NCI-H1417 treated with DMSO at 0.1 percent for 48 hours (cell line): ENCODE measurements at places on chromosomes 12 and 14.
A peak's percentile ranks its signal among the peaks of the same experiment; 100 is the strongest.

DNA sequence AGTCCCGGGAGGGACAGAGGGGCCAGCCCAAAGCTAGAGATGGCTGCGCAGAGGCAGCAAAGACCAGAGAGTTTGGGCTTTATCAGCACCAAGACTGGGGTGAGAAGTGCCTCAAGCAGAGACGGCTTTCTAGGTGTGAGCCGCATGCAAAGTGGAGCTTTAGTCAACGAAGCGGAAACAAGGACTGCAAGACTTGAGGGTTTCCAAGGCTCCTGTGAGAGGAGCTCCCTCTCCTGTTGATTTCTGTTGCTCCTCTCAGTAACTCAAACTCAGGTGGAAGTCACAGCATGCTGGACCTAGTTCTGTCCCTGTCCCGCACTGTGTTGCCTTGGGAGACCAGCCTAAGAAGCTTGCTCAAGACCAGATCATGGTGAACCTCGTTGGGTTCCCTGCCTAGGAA lies 327.8 kb downstream of the MED13L start:
- no peak for DNase-seq

DNA sequence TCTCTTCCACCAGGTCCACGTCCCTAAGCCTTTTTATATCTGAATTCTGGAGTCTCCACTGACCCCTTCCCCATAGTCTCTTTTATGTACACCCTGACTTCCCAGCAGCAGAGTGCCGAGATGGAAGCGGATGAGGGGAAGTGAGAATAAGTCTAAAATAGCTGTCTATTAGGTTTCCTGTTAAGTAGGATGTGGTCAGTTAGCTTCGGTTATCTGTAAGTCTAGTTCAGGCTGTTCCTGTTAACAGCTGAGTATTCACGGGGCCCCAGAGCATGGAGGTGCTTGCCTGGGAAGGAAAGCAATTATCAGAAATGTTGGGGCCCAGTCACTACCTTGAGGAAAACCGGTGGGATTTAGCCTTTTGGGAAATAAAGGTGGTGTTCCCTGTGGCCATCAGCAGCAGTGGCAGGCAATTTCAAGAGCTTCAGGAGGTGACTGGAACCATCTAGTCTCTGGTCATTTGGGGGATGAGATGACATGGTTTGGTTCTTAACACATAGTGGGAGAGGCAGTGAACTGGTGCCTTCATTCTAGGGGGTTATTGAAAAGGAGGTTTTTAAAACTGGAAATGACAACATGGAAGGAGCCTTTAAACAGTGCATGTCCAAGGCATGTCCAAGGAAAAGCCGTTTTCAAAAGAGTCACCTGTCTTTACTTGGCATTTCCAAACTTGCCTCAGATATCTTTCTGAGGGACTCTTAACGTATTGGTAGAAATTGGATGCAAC lies 21.8 kb downstream of the CHST11 start:
- no peak for DNase-seq

GRCh38 chr12:40439771-40440492 lies 215.1 kb downstream of the LRRK2 start:
- DNase-seq: no peak

GRCh38 chr12:103241184-103241583 lies 254.6 kb downstream of the C12orf42 start:
- DNase-seq: peak; percentile 100

DNA sequence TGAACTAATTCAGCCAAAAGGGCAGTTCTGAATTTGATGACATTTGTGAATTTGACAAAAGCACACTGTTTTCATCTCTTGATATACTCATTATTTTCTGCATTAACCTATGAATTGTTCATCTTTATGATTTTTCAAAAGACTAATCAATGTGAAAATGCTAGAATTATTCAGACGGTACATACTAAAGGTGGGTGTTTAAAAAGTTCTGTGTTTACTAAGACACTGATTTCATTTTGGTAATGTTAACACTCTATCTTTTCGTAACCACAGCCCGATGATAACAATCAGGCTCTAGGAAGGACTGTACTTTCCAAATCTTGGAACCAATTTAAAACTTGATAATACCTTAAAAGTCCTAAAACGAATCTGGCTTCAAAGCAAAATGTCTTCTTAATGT lies 9.4 kb downstream of the AKAP5 start:
- DNase-seq: no peak

GRCh38 chr12:26011099-26011498 lies 52.6 kb downstream of the RASSF8 start:
- no peak for DNase-seq

DNA sequence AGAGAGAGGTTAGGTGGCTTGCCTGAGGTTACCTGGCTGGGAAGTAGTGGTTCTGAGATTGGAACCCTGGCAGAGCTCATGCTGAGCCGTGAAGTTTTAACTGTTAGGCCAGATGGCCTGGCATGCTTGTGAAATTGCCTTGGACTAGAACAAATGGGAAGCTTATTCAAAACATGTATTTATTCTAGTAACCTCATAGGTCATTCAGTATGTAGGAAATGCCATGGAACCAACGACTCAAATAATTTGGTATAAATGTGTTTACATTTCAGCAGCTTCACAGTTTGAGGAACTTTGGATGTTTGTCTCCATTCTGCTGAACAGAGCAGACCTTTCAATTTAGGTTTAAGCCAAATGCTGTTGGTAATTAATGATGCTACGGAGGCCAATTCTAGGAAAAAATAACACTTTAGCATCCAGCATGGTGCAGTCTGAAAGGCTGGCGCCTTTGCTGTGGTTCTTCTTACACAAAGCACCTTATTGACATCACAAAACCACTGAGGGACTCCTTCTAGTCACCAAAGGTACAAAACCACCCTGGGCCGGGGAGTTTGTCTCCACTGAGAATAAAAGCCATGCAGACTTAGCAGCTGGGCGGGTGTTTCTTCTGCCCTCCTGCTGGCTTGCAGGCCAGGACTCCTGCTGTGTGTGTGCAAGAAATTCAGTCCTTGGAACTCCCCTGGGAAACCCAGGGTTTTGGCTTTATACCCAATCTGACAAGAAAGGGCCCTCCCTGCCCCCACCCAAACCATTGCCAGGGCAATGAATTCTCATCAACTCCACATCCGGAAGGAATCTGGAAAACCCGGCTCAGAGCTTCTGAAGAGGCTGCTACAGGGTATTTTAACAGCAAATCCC lies 64.2 kb downstream of the ELK3 start:
- DNase-seq: no peak

- DNase-seq: no peak
These were observed 620 bp upstream of the NID2 start for GRCh38 chr14:52069307-52070050.

DNA sequence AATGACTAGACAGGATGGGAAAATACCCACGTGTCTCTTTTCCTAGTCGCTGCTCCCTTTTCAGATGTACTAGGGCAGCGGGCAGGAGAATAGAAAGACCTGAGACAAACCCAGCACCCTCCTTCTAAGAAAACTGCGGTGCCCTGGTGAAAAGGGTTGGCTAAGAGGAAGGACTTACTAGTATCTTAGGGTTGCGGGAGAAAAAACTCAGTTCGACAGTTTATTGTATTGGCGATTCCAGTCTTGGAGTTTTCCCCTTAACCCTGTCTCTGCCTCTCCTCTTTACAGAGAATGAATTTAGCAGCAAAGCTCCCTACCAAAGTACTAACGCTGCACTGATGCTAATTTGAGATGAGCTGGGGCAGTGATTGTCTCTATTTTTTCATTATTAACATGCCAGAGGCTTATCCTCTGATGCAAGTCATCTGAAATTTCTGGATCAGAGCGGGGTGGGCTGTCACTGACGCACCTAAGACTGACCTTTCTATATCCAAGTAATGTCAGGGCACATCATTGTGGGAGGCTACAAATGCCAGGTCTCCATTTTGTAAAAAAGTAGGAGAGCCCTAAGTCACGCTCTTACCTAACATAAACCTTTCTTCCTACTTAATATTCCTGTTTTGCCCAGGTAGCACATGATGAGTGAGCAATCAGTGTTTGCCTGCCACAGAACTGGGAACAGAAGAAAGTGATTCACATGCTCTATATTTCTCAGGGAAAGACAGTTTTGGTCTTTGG lies 916 bp upstream of the PAWR start:
- no peak for DNase-seq

DNA sequence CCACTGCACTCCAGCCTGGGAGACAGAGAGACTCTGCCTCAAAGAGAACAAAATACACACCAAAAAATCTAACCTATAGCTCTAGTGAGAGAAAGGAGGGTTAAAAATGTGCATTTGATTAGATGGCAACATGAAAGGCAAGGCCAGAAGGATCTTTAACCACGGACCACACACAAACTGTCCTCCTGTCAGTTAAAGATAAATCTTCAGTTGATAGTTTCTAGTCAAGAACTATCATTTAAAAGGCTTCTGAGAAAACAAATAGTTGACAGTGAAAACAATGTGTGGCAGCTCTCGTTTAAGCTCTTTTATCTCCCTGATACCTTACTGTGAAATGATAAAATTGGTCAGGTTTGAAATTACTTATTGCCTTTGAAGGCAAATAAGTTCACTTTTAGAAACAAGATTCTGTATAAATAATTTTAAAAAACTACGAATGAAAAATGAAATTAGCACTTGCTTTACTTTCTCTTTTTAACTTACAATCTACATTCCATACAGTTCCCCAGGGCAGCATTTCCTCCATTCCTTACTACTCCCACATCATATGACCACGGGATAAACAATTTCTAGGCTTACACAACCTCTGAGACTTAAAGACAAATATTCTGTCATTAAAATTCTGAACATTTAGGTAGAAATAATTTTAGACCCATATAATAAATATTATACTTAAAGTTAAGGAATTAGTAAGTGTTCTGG lies 71.4 kb upstream of the GNPNAT1 start:
- DNase-seq: no peak

DNA sequence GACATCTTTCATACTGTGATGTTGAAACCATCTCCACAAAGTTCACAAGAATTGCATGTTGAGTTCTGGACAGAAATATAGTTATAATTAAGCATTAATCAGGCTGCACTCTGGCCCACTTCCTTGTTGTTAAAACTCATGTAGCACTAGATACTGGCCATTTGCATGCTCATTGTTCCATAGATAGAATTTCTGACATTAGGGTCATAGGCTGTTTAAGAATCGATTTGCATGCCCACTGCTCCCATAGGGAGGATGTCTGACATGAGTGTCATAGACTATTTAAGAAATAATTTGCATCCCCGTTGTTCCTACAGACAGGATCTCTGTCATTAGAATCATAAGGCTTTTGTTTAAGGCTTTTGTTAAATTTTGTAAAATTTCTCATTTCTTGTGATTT lies 50.2 kb downstream of the MYF5 start:
- DNase-seq: no peak

DNA sequence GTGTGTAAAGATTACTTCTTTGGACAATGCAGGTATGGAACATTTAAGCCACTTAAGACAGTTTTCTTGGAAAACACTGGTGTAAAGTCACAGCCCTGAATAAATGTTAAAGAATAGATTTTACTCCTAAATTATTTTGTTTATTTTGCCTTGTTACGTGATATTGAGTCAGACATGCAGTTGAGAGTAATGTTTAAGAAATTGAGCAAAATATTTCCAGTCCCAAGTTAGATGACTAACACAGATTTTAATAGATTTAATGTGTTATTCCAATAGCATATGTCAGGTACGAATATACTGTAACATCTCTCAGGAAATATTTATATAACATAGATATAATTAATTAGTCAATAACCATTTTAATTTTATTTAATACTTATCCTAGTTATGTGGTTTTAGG lies 1361.7 kb downstream of the FSCB start:
- DNase-seq: no peak

DNA sequence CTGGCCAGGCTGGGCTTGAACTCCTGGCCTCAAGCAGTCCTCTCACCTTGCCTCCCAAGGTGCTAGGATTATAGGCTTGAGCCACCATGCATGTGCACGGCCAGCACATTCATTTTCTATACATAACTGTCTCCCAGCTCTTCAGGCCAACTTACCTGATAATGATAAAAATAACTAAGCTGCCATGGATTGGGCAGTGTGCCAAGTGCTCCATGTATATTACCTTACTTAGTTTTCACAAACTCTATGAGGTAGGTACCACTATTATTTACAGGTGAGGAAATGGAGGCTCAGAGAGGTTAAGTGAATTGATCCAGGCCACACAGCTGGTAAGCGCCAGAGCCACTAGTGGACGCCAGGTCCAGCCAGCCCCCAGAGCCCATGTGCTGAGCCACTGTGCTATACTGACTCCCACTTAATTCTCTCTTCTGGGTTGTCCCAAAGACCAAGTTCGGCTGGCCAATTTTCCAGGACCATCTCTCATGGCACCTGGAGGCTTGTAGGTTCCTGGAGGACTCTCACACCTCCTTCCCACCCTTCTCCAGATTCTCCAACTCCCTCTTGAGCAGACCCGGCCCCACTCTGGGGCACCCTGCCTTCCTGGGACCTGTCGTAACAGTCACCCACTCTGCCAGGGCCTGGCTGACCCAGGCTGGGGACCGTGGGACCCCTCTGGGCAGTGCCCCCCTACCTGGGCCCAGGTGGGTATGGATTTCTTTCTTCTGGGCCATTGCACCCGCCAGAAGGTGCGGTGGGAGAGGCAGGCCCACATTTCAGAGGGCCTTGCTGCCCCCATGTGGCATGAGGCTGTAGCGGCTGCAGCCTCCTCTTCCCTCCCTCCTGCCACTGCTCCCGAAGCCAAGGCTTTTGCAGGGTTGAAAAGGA lies 30.2 kb upstream of the CIPC start:
- DNase-seq: peak; percentile 15

- no peak for DNase-seq
These were observed 6.6 kb downstream of the APPL2 start for GRCh38 chr12:105229371-105229770.

DNA sequence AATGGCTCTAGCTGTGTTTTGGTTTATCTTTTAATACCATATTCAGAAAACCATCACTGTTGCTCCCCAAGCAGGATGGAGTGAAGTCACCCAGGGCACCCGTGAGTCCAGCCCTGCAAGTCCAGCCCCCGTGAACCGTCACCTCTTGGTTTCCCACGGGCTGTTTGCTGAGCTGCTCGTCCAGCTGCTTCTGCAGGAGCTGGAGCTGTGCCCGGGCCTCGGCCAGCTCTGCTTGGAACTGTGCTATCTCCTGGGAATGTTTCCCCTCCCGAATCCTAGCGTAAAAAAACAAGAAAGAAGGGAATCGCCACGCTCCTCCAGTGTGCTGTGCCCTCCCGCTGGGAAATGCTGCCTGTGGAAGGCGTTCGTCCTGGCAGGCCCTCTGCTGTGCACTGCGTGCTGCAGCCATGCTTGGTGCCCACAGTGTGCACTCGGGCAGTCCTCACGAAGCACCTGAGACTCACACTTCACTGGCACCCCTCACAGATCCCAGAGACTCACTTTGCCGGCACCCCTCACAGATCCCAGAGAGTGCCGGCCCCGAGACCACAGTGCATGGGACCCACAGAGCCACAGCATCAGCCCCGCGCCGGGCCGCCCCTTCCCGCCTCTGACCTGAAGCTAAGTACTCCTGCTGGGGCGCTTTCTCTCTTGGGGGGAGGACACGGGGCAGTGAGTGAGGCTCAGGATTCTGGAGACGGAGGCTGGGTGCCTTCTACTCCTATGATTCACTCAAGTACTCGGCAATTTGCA lies 15.4 kb upstream of the ANKLE2 start:
- no peak for DNase-seq

DNA sequence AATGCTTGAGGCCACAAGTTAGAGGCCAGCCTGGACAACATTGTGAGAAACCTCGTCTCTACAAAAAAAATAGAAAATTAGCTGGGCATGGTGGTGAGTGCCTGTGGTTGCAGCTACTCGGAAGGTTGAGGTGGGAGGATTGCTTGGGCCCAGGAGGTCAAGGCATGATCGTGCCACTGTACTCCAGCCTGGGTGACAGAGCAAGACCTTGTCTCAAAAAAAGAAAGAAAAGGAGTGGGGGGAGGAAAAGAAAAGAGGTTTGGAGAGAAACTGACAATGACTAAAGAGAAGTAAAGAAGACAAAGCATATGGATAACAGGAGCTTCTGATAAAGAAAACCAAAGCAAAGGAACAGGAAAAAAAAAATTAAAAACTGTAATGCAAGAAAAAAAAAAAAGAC lies 37.4 kb upstream of the SELPLG start:
- no peak for DNase-seq
